ENCODE measurements at places on chromosomes 12 and 14.

DNA sequence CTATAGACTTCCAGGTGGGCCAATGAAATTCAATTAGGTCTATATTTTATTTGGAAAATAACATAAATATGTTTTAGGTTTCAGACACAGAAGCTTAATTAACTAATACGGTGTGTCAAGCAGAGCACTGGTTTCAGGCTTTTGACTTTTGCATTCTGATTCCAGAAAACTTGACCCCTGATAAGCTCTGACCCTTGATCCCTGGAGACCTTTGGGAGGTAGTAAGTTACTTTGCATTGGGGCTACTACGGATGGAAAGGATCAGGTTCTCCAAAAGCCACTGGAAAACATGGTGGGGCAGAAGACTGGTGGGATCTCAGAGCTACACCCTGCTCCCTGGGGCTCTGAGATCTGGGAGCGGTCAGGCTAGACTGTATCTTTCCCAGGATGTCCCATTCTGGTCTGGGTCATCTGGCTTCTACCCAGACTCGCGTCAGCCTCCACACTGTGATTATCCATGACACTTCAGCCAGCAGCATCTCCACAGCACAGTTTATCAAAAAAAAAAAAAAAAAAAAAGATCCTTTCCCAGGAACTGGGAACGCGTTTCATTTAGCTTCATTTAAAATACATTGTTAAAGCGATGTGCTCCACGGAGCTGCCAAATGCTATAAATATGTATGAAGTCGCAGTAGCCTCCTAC is 17.8 kb upstream of the EMP1 start:
- no peak for DNase-seq

GRCh38 chr12:88111074-88111652 is 30.7 kb downstream of the CEP290 start:
- DNase-seq = no peak

- DNase-seq = no peak
Measured at GRCh38 chr14:69006346-69006745, 27.2 kb upstream of the ACTN1 start.

DNA sequence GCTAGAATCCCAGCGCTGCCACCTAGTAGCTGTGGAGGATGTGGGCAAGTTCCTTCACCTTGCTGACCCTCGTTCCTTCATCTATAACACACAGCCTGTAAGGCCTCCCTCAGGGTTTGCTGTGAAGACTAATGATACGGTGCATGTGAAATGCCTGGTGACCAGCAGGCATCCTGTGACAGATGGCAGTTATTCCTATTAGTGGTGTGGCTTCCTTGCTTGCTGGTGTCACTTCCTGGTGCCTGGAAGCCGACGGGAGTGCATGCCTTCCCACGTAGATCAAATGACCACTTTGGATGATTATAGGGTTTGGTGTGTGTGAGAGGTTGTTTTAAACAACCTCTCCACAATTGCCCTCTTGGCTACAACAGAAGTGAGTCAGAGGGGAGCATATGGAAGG is 894.9 kb downstream of the VRK1 start:
- no peak for DNase-seq

DNA sequence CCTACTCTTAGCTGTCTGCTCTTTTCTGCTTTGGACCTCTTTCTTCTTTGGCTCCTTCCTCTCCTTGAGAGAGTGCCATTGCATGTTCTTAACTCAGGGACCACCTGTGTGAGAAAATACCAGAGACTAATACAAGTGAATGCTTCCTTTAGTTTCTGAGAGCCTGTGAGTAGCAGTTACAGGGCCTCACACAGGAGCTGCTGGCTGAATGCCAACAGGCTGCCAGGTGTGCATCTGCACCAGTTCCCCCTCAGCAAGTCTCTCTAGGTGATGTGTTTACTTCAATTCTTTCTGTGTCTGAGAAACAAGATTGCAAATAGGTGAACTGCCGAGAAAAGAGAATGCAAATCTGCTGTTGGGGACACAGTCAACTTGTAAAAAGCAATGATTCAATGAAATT is 108.2 kb downstream of the STXBP6 start:
- no peak for DNase-seq

DNA sequence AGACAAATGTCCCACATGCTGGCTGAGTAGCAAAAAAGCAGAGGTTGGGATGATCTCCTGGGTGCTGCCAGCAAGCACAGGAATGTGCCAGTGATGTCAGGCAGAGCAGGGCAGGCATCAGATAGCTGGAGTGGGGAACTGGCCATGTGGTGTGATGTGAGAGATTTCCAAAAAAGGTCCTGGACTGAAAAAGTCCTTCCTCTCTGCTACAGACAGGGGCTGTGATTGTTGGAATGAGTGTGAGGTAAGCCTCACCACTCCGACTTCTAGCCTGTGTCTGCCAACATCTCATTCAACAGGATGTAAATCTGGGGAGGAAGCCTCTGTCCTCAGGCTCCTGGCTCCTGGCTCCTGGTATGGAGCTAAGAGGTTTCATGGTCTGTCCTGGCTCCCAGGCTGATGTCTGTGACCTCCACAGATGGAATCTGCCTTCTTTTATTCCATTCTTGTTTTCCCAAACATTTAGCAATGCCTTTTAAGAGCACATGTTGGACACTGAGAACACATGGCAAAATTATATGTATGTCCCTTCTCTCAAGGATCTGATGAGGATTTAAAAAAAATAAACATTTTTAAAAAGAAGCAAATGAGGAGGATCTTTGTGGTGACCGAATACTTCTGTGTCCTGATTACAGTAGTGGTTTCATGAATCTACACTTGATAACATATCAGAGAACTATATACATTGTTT is 50.1 kb upstream of the STK38L start:
- no peak for DNase-seq

DNA sequence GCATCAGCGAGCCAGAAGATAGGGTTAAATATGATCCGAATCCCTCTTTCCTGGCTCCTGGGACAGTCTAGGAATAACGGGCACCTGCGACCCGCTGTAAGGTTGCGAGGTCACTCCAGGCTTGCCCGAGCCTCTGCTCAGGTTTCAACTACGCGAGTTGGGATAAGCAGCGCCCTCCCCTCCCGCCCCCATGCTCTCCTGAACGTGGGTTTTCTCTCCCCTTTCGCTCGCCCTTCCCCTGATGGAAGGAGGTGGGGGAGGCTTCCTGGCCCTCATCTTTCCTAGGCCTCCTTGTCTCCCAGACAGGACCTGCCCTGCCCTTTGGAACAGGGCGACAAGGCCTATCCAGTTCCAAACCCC is 753 bp upstream of the ATP5MC2 start:
- DNase-seq = no peak

- no peak for DNase-seq
Measured at GRCh38 chr12:75747572-75748021, 236.2 kb upstream of the KRR1 start.

DNA sequence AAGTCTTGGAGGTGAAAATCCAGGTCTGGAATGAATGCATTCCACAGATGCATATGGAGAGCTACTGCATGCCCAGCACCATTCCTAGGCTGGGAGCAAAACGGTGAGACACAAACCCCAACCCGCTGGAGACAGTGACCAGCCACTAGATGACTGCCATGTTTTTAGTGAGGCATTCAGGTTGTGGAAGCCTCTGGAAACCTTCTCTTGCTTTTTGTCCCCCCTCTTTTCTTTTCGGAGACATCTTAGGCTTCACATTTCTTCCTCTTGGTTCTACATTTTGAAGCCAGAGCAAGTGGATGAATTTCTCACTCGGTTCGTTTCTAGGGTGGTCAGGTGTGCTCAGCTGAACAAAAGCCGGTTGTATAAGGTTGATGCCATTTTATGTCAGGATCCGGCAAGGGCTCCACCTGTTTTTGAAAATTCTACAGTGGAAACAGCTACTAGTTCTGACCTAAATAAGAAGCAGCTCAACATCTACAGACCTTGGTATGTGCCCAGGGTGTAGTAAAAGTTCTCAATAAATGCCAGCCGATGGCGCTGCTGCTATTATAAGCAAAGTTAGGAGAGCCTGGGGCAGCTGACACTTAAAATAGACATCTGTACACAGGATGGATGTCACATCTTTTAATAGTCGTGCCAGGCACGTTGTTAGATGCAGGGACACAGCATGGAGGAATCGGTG is 1.8 kb upstream of the ZNF839 start:
- DNase-seq = no peak

All from cortex of kidney (tissue), 1 donor.